GM23248 (cell line): ENCODE measurements at places on chromosomes 11 and 22. TPM values are rescaled to one million over a fixed set of nuclear protein-coding genes. Genes with fewer than 3 reads are reported as not detected.
A peak's percentile ranks its signal among the peaks of the same experiment; 100 is the strongest.

DNA sequence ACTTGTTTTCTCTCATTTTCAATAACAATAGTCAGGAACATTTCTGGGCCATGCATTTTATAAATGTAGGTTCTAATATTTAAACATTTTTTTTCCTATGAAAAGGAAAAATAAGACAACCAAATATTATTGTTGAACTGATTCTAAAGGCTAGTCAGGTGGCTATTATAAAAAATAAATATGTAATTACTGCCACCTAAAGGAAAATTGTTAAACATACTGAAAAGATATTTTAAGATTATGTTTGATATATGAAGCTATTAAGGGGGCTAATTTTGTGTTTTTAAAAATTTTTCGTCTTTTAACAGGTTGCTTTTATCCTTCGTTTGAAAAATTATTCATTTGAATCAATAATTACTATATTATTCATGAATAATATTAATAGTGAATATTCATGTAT lies 62.2 kb upstream of the FDX1 start:
- peak; percentile 30 for DNase-seq

DNA sequence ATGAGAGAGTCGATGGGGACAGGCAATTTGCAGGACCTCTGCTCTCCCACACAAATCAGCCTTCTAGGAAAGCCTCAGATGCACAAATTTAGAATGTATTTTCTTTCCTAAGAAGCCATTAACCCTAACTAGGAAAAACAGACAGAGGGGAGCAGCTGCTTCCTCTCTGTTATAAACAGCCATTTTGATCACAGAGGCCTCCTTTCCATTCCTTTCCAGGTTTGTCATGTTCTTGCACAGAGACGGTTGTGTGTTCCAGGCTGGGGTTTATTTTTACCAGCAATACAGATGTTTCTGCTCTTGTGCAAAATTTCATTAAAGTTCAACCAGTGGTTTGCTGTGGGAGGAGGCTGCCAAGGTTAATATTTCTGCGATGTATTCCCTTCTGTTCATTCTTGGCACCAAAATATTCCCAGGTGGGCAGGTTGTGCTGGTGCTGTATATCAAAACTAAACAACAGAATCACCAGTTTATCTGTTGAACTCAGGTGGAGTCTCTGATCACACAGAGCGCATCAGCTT lies 90.2 kb downstream of the NAV2 start:
- DNase-seq, result no peak

The TTLL1 gene
- total RNA-seq, result 16.0 and 16.6 TPM in 2 replicates

GRCh38 chr22:23386822-23387580 lies 193.1 kb downstream of the IGLL1 start:
- DNase-seq, result no peak

DNA sequence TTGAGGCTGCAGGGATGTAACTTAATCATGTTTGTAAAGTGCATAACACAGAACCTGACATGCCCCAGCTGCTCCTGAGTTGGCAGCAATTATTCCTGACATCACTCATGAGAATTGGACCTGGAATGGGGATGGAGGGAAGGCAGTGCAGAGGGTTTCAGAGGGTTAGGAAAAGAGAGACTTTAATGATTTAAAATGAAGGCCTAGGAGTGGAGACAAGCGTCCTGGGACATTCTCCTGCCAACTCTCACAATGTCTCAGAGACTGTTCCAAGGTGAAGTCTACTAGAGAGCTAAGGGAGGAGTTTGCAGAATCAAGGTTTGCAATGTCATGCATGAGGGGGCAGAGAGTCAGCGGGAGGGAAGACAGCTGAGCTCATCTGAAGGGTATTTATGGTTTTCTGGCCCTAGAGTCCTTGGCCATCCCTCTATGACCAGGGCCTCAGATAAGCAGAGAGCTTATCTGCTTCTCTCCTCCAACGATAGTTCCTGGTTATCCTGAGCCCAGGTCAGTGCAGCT lies 36.9 kb downstream of the GGTLC2 start:
- peak; percentile 51 for DNase-seq

The ADORA2A gene
- 0.54 and 0.89 TPM in 2 replicates for total RNA-seq

The CCDC34 gene
- total RNA-seq, result 3.9 and 5.7 TPM in 2 replicates

- no peak for DNase-seq
These were observed 30.0 kb upstream of the ME3 start for GRCh38 chr11:86702220-86702983.

The PYGM gene
- not detected in 2 replicates for total RNA-seq
